Esophagus mucosa (tissue), 1 donor: ENCODE measurements at places on chromosomes 1 and 21.

DNA sequence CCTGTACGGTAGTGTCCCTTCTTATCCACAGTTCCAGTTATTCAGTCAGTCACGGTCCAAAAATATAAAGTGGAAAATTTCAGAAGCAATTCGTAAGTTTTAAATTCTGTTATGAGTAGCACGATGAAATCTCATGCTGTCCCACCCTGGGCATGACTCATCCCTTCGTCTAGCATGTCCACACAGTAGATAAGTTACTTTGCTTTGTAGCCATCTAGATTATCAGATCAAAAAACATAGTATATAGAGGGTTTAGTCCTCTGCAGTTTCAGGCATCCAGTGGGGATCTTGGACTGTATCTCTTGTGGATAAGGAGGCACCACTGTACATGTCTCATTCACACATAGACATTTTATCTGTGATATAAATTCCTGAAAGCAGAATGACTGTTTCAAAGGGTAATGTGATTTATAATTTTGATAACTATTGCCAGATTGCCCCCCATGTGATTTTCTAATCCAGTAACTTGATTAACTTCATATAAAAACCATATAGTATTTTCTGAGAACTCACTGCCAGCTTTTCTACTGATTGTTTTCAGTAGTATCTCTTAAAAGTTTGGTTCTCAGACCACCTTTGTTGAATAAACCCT, 143.3 kb downstream of the DYRK1A start:
- no peak for ATAC-seq

GRCh38 chr1:52032785-52033131, 852 bp downstream of the KTI12 start:
- peak; percentile 42 for ATAC-seq

DNA sequence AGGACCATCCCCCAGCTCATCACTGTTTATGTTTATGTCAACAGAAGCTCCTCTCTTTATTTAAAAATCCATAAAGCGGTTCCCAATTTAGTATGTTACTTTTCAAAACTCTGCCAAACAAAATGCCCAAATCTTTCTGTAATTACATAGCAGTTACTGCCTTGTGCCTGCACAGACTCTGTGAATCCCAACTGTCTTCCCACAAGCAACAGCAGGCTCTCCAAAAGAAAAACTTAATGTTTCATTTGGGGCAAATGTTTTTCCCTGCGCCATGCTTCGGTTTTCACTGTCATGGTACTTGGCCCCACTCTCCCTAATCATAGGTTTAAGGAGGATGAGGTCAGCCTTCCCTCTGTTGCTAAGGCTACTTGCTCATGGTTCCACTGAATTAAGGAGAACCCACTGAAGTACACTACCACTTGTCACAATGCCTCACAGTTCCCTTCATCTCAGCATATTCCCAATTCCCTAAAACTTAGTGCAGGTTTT, 4.6 kb downstream of the COLGALT2 start:
- ATAC-seq = no peak

DNA sequence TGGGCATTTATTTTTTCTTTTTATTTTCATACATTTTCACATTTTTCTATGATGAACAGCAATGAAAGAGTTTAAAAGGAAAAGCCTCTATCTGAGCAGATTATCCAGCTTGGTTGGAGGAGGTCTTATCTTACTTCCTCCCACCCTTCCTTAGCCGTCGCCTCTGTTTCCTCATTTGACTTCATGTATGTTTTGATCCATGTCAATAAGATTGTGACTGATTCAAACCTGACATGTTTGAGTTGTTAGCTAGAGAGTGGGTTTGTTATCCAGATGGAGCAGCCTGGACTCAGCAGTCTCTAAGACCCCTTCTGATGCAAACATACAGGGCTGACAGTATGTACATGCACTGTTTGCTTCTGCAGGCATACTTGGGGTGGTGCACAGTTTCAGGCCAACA, 31.2 kb downstream of the MACO1 start:
- no peak for ATAC-seq

GRCh38 chr1:113340038-113340437, 50.3 kb upstream of the MAGI3 start:
- ATAC-seq = no peak
